ENCODE measurements at places on chromosomes 6 and 20.

GRCh38 chr20:13533946-13534345, 104.8 kb downstream of the TASP1 start:
- DNase-seq, result no peak

GRCh38 chr6:106561686-106562405, 67.5 kb downstream of the RTN4IP1 start:
- DNase-seq, result no peak

- DNase-seq, result no peak
Observed at GRCh38 chr6:35718911-35719381, 17.9 kb upstream of the ARMC12 start.

DNA sequence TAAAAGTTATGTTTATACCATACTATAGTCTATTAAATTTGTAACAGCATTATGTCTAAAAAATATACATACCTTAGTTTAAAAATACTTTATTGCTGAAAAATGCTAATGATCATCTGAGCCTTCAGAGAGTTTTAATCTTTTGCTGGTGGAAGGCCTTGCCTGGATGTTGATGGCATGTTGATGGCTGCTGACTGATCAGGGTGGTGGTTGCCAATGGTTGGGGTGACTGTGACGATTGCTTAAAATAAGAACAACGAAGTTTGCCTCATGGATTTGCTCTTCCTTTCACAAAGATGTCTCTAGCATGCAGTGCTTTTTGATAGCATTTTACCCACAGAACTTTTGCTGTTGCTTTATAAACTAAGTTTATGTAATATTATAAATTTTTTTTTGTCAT, 68.6 kb downstream of the QKI start:
- DNase-seq, result no peak

DNA sequence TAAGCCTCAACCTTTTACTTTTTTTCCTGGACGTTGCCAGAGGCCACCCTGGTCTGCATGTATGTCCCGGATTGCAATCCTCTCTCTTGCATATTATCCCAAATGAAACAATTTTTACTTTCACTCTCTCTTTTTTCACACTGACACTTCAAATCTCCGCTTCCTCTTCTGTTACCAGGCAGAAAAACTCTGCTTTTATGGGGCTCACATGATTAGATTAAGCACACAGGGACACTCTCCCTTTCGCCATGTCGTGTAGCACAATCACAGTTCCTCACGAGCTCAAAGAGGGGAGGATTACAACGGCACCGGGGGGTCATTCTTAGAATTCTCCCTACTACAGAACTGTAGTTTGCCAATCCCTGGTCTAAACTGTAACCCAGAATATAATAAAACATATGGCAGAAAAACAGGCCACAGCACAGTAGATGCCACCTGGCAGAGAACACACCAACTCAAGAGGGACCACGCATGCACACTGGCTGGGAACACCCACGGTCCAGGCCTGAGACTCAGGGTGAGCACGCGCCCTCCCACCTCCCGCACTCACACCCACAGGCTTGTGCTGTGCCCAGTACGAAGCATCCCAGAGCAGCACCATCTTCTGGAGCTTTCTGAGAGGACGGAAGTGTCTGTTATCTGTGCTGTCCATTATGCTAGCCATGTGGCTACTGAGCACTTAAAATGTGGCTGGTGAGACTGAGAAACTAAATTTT, 288.7 kb downstream of the KIF16B start:
- DNase-seq, result no peak

Data from H9 (cell line).